Neural progenitor cell (in vitro differentiated cells): ENCODE measurements at places on chromosomes 16 and 17. TPM values are rescaled to one million over a fixed set of nuclear protein-coding genes. Genes with fewer than 3 reads are reported as not detected.

Gene GP1BA
- total RNA-seq = not detected in 2 replicates

Gene FKBP10
- total RNA-seq = 108 and 231 TPM in 2 replicates

- DNase-seq = no peak
Observed at GRCh38 chr17:79887451-79887991, 48.3 kb upstream of the CBX4 start.

GRCh38 chr16:31084584-31085302 lies 4.0 kb downstream of the PRSS53 start:
- no peak for DNase-seq

DNA sequence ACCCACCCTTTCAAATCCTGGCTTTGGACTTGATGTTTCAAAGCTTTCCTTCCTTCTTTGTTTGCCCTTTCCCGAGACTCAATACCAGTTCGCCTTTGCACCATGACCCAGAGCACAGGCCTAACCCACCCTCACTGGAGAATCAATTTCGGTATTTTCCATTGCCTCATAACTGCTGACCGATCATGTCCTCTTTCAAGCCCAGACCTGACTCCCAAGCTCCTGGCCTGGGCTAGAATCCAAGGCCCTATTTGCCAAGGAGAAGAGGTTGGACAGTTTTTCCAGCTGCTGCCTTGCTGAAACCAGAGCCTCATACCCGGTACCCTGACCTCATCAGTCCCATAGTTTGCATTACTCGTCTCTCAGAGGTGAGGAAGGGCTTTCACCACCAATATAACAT lies 35.3 kb upstream of the HELZ start:
- DNase-seq = no peak

GRCh38 chr16:52584354-52585320 lies 37.7 kb upstream of the TOX3 start:
- DNase-seq = no peak

- no peak for DNase-seq
Observed at GRCh38 chr16:47519546-47519945, 58.4 kb downstream of the PHKB start.

Gene SLC4A1
- not detected in 2 replicates for total RNA-seq

Gene ASB16
- not detected in 2 replicates for total RNA-seq

GRCh38 chr16:75402159-75402820 lies 31.0 kb downstream of the CFDP1 start:
- DNase-seq = no peak

Gene OTOA
- total RNA-seq = 0.40 TPM in 1 of 2 replicates, not detected in the other

DNA sequence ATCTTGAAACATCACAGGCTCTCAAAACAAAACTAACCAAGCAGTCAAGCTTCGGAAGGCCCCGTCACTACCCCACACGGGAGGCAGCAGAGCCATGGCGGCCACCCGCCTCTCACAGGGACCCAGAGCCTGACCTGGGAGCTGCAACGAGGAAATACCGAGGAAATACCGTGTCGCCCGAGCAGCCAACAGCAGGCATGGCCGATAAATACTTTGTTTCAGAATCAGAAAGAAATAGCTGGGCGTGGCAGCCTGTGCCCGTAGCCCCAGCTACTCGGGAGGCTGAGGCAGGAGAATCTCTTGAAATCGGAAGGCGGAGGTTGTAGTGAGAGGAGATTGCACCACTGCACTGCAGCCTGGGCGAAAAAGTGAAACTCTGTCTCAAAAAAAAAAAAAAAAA lies 6.9 kb downstream of the LMF1 start:
- DNase-seq = no peak

Gene LRRC46
- 0.06 and 0.12 TPM in 2 replicates for total RNA-seq

DNA sequence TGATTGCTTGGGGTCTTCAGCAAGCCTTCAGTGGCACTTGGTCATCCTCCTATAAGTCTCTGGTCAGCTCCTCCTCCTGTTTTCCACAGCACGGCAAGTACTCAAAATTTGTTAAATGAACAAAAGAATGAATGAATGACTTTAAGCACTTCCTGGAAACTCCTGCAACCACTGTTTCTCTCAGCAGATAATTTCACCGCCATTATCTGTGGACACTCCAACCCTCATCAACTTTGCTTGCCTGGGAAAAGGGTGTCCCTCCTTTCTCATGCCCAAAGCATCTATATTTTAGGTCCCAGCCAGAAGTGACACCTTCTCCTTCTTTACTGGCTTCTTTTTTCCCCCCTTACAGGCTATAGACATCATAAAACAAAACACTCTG lies 4.4 kb downstream of the PROCA1 start:
- no peak for DNase-seq

DNA sequence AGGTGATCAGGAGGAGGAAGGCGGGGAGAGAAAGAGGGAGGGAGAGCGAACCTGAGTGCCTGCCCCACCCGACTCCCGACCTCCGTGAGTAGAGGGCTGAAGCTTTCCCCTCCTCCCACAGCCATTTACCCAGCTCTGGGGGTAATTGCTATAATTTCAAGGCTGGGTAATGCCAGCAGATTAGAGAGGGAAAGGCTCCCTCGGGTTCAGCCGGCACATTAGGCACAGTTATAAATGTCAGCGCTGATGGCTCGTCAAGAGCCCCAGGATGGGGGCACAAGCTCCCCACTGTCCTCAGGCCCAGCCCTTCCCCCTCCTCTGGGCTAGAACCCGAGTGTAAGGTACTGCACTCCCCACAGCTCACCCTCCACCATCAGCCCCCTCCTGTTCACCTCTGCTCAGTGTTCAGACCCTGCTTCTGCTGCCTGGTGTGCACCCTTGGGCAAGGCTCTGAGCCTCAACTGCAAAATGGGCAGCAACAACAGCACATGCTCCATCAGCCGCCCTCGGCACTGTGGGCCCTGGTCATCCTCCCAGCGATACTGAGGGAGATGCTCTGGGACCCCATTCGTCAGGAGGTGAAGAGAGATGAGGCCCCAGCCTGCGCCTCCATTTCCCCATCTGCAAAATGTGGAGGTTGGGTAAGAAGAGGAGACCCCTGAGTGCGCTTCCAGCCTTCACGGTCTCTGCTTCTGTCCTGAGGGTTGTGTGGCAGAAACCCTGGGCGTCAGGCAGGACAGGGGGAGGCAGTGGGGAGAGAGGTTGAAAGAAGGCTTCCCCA lies 77.2 kb downstream of the NT5M start:
- DNase-seq = peak; percentile 0

DNA sequence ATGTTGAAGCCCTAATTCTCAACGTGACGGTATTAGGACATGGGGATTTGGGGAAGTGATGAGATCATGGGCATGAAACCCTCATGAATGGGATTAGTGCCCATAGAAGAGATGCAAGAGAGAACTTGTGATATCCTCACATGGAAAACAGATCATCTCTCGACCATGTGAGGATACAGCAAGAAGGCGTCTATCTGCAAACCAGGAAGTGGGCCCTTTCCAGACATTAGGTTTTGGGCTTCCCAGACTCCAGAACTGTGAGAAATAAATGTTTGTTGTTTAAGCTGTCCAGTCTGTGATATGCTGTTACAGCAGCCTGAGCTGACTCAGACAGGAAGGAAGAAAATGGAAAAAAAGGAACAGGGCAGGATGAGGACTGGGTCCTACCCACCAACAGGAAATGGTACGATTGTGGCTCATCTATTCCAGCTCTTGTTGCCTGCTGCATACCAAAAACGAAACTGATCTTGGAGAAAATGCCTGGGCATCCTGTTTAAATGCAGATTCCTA lies 21.9 kb upstream of the SSTR2 start:
- no peak for DNase-seq

DNA sequence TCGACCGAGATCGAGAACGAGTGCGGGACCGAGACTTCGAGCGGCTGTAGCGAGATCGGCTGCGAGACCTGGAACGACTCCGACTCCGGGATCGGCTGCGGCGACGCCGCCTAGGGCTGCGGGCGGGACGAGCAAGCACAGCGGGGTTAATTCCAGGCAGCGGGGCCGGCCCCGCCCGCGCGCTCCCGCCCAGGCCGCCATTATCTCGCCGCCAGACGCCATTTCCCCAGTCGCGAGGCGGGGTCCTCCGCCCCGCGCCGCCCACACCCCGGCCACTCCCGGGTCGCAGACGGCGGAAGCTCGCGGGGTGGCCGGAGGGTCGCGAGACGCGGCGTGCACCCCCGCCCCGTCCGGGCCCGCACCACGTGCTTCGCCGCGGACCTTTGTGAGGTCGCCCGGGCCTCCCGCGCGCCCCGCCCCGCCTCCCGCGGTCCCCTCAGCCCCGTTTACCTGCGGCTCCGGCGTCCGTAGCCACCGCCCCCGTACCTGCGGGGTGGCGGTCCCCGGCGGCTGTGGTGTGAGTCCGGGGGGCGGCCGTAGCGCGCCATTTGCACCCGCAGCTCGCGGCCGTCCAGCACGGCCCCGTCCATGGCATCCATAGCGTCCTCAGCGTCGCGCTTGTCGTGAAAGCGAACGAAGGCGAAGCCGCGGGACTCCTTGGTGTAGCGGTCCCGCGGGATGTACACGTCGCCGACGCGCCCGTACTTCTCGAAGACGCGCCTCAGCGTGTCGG lies 616 bp downstream of the SRSF2 start:
- DNase-seq = peak; percentile 91

GRCh38 chr16:31148281-31148728 lies 1.6 kb downstream of the PRSS36 start:
- peak; percentile 34 for DNase-seq

Gene KRTAP3-2
- not detected in 2 replicates for total RNA-seq

- DNase-seq = peak; percentile 73
Observed at GRCh38 chr16:83813823-83814658, 6.3 kb downstream of the HSBP1 start.

- no peak for DNase-seq
Observed at GRCh38 chr17:15478845-15479244, 11.4 kb upstream of the CDRT4 start.

GRCh38 chr17:2926019-2926650 lies 129.9 kb downstream of the RAP1GAP2 start:
- no peak for DNase-seq

Gene TP53TG3
- not detected in 2 replicates for total RNA-seq
